ENCODE measurements at places on chromosomes 1 and 21.

GRCh38 chr1:69985901-69986439 lies 219.4 kb downstream of the LRRC40 start:
- DNase-seq = no peak

- no peak for DNase-seq
Measured at GRCh38 chr1:9774712-9775679, 48.8 kb downstream of the CLSTN1 start.

DNA sequence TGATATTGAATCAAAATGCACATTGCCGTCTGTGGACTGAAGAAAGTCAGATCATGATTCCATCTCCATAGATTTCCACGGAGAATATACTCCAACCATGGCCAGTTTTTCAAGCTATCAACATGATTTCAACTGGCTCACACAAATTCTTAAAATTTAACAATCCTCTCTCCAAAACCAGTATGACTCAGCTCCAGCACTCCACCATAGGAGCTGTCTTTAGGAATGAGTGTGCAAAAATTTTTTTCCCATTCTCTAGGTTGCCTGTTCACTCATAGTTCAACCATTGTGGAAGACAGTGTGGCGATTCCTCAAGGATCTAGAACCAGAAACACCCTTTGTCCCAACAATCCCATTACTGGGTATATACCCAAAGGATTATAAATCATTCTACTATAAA lies 40.8 kb downstream of the RGL1 start:
- DNase-seq = no peak

DNA sequence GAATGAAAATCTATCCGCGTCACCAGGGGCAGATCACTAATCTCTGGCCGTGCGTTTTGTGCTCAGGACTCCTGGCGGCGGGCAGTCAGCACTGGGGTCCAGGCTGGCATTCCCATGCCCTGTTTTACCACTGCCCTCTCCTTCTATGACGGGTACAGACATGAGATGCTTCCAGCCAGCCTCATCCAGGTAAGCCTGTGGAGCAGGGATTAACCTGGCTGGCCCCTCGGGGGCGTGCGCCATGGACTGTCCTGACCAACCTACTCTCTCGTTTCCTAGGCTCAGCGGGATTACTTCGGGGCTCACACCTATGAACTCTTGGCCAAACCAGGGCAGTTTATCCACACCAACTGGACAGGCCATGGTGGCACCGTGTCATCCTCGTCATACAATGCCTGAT lies 10.9 kb upstream of the CENPS start:
- no peak for DNase-seq

Measured in stimulated activated CD8-positive, alpha-beta memory T cell treated with anti-CD3 and anti-CD28 coated beads, Interleukin-7, amount 100 ng/mL, for 1 hour (primary cell).